HAP-1 (cell line): ENCODE measurements at places on chromosomes 2 and 18.
A peak's percentile ranks its signal among the peaks of the same experiment; 100 is the strongest.

- no peak for DNase-seq
Observed at GRCh38 chr2:15731213-15731888, 139.7 kb downstream of the DDX1 start.

GRCh38 chr2:76579911-76580310 lies 869.2 kb upstream of the GCFC2 start:
- no peak for DNase-seq

DNA sequence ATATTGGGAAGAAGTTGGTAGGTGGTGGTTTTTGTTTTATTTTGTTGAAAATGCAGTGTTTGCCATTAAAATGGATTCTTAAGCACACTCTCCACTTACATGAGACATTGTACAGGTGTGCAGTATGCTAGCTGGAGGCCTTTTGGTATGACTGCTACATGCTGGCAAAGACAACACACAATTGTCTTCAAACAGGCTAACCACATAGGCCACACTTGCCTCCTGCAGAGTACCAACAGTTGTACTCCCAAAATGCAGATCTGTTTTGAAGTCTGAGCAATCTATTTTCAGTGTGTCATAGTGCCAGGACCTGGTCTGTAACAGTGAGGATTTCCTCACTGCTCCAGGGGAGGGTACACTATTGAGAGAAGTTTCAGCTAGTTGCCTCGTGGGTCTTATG lies 213.6 kb downstream of the ZRANB3 start:
- DNase-seq: no peak

DNA sequence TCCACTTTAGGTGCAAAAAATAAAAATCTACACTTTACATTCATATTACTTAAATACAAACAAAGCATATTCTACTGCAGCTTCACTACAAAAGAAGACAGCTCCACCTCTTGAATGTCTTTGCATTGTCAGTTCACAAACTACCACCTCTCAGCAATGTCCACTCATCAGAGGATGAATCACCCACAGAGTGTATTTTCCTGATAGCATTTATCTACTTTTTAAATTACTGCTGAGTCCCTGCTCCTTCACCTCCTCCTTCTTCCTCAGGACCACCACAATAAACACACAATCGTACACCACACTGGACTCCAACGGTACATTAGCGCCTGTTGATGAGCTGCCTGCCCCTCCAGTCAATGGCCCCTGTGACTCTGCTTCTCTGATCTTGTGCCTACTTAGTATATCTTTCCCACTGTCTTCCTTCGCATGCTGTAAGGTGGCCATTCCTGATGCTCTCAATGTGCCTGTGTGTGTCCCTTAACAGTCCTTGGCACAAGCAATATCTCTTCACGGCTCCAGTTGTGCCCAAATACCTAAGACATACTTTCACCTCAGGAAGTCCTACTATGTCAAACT lies 120.9 kb downstream of the DHRS9 start:
- DNase-seq: no peak

- no peak for DNase-seq
Observed at GRCh38 chr2:59732871-59733566, 820.4 kb downstream of the BCL11A start.

- no peak for DNase-seq
Observed at GRCh38 chr2:119482481-119483394, 41.5 kb downstream of the SCTR start.

DNA sequence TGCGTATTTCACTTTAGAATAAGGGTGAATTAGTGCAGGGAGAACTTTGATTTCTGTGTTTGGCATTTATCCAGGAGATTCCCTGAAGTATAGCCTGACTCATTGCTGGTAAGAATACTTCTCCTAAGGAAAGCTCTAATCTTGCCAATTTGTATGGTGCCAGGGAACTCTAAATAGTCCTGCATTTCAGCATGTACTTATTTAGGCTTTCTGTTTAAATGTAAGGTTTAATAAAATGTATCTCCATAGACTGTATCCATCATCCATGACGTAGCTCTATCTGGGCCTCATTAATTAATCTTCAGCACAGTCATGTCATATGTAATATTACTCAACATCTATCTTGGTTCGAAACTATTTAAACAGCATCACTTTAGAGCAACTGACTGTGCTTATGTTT lies 127.7 kb downstream of the DOK6 start:
- no peak for DNase-seq

DNA sequence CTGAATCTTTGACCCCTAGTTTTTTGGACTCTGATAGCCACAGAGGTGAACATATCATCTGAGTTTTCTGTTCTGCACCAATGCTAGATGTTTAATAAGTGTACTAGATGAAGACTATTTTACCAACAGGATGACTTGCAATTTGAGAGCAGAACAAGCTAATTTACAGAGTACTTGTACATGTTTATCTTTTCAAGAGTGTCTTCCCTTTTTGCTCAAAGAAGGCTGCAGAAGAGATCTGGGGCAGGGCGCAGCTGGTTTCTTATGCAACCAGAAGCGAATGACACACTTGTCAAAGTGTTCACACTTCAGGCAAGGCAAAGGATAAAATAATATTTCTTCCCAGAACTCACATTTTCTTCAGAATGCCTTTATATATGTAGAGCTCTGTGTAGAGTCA lies 86.0 kb downstream of the VWA3B start:
- DNase-seq: no peak

DNA sequence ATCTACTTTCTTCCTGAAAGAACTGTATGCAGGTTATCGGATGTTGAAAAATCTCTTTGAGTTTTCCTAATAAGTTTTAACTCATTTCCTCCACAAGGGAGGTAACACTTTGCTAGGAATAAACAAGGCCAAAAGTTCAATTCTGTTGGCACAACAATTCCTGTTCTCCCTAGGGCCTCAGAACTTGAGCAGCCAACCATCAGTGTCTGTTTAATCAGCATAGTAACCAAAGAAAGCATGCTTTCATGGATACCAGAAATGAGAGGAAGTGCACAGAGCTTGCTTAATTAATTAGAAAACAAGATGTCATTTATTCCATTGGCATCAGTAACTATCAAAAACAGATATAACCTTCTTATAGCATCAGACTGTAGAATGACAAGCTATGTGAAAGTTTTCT lies 503.2 kb upstream of the CNTNAP5 start:
- no peak for DNase-seq

GRCh38 chr18:55321265-55322177 lies 266.5 kb downstream of the TCF4 start:
- DNase-seq: peak; percentile 93

DNA sequence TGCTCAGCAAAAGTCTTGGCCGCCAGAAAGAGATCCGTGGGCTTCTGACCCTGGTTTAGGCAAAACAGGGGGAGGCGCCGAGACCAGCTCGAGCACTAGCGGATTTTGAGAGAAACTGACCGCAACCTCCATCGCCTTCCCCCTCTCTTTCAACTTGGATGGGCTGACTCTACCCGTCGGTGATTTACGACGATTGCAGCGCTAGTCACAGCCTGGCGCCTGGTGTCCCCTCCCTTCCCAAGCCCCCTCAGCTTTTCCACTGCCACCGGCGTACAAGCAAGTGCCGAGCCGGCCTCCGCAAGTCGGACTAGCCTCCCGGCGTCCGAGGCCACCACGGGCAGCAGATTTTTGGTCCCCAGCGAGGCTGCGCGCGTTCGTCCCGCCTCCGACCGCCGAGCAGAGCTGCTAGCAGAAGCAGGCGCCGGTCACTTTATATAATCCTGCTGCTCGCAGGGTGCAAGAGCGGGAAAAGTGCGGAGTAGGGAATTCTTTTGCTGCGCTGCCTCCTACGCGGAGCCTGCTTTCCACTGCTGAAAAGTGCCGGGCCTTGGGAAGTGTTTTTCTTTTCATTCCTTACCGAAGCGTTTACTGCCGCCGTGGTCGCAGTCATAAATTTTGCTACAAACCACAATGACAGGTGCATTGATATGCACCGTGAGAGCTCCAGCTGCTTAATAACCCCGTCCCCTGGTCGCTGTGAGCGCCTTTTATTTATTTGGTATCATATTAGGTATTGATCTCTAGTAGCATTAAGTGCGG lies 7.7 kb downstream of the HOXD3 start:
- DNase-seq: peak; percentile 74

GRCh38 chr2:19837235-19837766 lies 64.5 kb downstream of the TTC32 start:
- DNase-seq: no peak

GRCh38 chr18:13253786-13254688 lies 35.5 kb downstream of the LDLRAD4 start:
- DNase-seq: no peak

DNA sequence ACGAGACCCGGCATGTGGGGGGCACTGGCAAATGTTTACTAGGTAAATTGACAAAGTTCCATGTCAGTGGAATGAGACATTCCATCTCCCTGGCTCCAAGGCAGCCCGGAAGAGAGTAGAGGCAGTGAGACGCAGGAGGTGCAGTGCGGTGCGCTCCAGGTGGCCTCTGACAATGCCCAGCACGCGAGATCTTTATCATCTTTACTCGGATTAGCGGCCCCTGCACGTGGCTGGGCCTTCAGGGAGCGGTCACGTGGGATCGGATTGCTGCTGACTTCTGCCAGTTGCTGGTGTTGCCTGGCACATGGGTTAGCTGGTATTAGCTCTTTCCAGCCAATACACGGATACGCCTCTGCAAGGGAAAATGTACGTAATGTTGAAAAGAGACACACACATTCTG lies 151.2 kb upstream of the ALKAL2 start:
- no peak for DNase-seq

GRCh38 chr2:194304191-194304590 lies 1352.8 kb upstream of the SLC39A10 start:
- DNase-seq: no peak

- DNase-seq: no peak
Observed at GRCh38 chr18:65822826-65823225, 72.0 kb downstream of the CDH7 start.

DNA sequence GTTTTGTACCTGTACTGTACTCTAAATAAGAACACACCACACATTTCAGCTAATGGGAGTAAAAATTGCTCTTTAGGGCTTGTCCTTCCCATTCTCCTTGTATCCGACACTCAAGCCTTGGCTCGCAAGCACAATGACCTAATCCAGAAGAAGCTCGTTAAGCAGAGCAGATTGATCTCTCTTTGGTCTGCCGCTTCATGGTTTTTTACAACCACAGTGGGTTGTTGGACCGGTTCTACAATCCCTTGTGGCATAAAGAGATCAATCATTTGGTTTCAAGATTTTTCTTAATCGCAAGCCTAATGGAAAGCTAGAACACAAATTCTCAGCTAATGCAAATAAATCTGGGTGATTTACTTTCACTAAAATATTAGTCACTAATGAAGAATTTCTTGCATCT lies 662.1 kb downstream of the LRP1B start:
- DNase-seq: no peak

- no peak for DNase-seq
Observed at GRCh38 chr2:160664603-160665140, 171.1 kb upstream of the RBMS1 start.

- no peak for DNase-seq
Observed at GRCh38 chr18:7196421-7196820, 34.5 kb upstream of the LRRC30 start.

DNA sequence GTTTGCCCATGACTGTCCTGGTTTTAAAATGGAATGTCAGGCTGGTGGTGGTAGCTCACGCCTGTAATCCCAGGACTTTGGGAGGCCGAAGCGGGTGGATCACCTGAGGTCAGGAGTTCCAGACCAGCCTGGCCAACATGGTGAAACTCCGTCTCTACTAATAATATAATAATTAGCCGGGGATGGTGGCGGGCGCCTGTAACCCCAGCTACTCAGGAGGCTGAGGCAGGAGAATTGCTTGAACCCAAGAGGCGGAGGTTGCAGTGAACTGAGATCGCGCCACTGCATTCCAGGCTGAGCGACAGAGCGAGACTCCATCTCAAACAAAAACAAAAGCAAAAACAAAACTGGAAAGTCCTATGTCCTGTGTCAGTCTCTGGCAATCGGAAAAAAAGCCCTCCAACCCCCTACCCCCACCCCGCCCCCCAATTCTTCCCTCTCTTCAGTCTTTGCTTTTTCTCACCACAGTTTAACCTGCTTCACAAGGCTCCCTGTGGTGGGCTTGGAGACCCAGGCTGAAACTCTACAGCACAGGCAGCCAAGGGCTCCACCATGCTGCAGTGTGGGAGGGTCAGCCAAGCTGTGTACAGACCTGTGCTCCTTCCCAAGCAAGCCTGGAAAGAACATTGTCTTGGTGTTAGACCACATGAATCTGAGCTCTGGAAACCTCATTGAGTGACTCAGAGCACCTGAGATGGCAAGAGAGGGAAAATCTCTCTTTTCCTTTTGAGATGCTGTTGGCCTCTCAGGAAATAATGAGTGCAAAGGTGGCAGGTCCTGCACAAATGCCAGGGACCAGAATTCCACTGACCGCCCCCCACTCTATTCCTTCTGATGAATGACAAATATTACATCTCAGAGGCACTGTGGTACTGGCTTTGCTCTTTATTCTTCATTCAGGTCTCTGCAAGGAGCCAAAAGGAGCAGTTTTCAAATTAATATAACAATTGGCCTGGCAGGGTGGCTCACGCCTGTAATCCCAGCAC lies 16.7 kb downstream of the MYCN start:
- DNase-seq: no peak

- DNase-seq: no peak
Observed at GRCh38 chr2:159855143-159855542, 57.1 kb upstream of the CD302 start.

GRCh38 chr2:175937216-175937615 lies 64.9 kb downstream of the LNPK start:
- DNase-seq: no peak

- no peak for DNase-seq
Observed at GRCh38 chr2:222892321-222892720, 31.5 kb downstream of the ACSL3 start.

GRCh38 chr18:59715445-59715844 lies 18.2 kb upstream of the CCBE1 start:
- no peak for DNase-seq

- no peak for DNase-seq
Observed at GRCh38 chr2:131026919-131027318, 66.3 kb downstream of the FAM168B start.

DNA sequence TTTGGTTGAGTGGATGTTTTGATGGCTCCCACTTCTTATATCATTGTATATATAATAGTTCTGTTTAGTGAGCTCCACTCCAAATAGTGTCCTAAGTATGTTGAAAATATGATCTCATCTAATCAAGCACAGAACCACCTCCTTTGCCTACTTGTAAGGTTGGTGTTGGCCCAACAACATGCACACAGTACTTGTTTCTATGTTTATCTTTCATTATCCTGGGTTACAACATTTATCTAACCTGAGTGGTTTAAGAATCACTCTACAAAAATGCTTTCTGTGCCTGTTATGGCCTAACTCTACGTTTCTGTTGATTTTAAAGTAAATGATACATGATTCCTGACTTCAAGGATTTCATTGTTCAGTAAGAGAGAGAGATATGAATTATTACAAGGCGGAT lies 281.9 kb downstream of the FIGN start:
- no peak for DNase-seq

- DNase-seq: no peak
Observed at GRCh38 chr2:96869822-96870625, at the start of gene SEMA4C. Gene SEMA4C (minus strand): TSS chr2:96870080. CDS start chr2:96867886, 2,194 bp downstream.

DNA sequence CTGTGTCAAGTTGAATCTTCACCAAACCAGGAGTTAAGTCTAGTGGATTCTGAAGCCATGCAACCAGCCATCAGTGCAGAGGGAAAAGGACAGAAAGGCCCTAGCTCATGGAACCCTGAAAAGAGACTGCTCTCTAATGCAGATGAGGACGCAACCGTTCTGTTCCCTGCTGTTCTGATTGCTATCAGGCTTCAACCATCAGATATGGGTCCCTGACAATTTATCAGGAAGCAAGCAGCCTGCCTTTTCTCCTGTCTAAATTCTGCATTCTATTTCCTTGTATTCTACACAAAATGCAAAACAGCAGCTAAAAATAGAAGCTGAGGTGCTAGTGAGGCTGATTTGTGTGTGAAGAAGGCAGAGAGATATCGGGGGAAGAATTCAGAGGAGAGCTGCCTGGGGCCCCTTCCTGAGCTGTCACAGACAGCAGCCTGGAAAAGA lies 68.4 kb upstream of the RTN4 start:
- DNase-seq: no peak
